ENCODE measurements at places on chromosomes 2 and 18. TPM values are rescaled to one million over a fixed set of nuclear protein-coding genes. Genes with fewer than 3 reads are reported as not detected.

Gene KCNJ13
- not detected for total RNA-seq

Gene CFAP210
- total RNA-seq, result not detected

Gene COX7A2L
- total RNA-seq, result 62.1 TPM

Gene RAB12
- 47.7 TPM for total RNA-seq

Gene VWA3B
- 1.0 TPM for total RNA-seq

Gene LCT
- not detected for total RNA-seq

Gene GKN2
- total RNA-seq, result not detected

Gene MBP
- 62.7 TPM for total RNA-seq

Gene PARD3B
- 36.7 TPM for total RNA-seq

Gene TTC27
- total RNA-seq, result 22.4 TPM

Gene UGT1A3
- not detected for total RNA-seq

Gene NABP1
- 74.4 TPM for total RNA-seq

Gene DOK6
- 6.3 TPM for total RNA-seq

Gene GULP1
- 68.8 TPM for total RNA-seq

Gene MITD1
- 20.2 TPM for total RNA-seq

Gene SCN7A
- total RNA-seq, result 5.0 TPM

Gene IAH1
- total RNA-seq, result 52.2 TPM

Gene DUSP19
- total RNA-seq, result 7.1 TPM

Gene DNER
- total RNA-seq, result 0.45 TPM

Gene C2orf80
- total RNA-seq, result not detected

Gene LYG1
- 2.7 TPM for total RNA-seq

Gene MAPK4
- total RNA-seq, result 4.2 TPM

Gene MSTN
- total RNA-seq, result 0.81 TPM

Measured in aorta (tissue), 5 donors.